ENCODE measurements at places on chromosomes 16 and 17.

- no peak for DNase-seq
Measured at GRCh38 chr16:57544124-57544653, 1.7 kb downstream of the ADGRG5 start.

DNA sequence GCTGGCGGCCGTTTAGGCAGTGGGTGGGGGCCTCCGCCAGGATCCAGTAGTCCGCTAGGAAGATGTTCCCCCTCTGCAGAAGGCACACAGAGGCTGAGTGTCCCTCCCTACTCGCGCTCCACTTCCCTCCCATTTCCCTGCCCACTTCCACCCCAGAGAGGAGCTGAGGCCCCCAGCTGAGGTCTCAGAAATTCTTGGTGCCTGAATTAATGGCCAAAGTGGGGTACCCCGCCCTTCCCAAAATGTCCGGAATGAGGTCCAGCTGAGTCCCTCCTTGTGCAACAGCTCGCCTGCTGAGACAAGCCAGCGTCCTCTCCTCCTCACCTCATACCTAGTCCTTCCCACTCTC is 7.9 kb downstream of the ALOXE3 start:
- no peak for DNase-seq

DNA sequence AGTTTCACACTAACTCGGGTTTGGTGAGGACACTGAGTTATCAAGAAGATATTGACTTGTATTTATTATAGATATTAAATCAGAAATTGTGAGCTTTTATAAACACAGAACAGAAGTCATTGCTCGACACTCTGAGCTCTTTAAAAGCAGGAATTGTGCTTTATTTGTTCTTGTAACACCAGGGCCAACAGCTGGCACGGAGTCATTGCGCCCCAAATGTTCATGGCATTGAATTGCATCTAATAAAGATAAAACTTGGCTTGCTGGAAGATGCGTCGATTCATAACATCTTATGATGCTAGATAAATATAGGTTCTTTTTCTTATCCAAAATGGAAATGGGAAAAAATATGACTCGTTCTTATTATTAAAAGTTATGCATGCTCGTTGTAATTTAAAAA is 11.8 kb upstream of the MLYCD start:
- DNase-seq: no peak

GRCh38 chr17:58318065-58318481 is 10.5 kb downstream of the TSPOAP1 start:
- DNase-seq: no peak

- no peak for DNase-seq
Measured at GRCh38 chr17:2023256-2023655, 1.9 kb downstream of the RTN4RL1 start.

DNA sequence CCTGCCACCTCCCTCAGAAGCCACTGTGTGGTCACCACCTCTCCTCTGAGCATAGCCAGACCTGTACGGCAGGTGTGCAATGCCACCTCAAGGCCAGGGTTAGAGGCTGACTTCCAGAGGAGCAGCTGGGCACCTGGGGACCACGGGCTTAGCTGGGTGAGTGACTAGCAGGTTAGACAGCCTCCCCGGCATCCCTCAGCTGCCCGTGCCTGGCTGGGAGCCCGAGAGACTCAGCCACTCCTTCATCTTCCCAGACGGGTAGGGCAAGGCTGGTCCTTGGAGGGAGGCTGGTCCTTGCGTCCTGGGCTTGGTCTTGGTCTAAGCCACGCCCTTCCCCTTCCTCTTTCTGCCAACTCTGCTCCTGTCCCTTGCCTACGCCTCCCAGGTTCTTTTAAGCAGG is 7.8 kb downstream of the CRHR1 start:
- DNase-seq: no peak

DNA sequence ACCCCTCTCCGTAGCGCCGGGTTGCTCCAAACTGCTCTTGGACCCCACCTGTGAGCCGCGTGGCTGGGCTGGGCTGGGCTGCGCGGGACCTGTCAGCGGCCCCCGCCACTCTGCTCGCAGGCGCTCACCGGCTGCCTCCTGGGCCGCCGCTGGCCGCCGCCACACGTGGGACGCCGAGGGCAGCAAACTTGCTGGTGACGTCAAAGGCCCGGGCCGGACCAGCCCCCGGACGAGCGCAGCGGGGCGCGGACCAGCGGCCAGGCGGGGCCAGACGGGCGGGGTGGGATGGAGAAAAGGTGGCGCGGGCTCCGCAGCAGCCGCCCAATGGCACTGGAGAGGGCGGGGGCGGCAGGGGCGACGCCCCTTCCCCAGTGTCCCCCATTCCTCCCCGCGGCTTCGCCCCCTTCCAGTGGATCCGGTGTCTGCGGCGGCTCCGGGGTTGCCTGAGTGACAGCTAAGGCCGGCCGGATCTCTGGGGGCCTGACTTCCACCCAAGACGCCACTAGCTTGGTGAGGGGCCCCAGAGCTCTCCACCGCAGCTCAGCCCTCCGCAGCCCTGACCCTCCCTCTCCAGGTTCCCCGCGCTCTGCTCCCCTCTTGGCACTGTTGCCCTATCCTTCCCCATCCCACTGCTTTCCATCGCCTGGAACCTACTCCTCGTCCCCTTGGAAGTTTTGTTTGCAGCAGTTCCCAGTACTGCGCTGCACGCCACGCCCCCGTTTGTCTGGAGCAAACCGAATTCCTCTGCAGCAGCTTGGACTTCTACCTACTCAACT is at the start of gene HS3ST3A1:
HS3ST3A1 (minus strand) TSS at position 154 of the 776 bp plus-strand sequence. CDS start 800 bp downstream, outside the sequence.
- DNase-seq: peak; percentile 8

DNA sequence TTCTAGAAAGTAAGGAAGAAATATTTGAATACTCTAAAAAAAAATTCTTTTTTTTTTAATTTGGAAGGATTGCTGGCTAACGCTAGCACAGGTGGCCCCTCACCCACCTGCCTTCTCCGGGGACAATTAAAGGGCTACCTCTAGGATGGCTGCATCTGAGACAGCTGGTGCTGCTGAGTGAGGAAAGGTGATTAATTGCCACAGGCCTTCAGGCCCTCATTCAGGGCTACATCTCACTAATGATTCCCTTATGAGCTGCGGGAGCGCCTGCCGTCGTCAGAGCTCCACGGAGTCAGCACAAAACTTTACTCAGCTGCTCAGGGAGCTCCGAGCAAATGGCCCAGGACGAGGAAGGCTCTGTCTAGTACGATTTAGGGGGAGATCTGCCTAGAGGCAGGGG is 27.0 kb upstream of the AKTIP start:
- DNase-seq: no peak

DNA sequence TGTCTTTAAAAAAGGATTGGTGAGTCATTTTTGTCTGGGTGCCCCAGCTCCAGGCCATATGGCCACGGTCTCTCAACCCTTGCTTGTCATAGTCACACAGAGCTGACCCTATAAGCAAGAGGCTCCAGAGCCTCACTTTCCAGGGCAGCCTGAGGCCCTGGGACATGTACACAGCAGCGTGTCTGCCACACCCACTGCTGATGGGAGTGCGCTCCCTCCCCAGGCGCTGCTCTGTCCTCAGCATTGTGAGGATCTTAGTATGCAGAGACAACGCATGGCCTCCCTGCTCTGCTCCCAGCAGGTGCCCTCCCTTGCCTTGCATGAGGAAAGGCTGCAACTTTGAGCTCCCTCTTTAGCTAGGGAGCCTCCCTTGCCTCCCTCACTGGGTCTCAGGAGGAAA is 80.8 kb upstream of the CRHR1 start:
- DNase-seq: no peak

DNA sequence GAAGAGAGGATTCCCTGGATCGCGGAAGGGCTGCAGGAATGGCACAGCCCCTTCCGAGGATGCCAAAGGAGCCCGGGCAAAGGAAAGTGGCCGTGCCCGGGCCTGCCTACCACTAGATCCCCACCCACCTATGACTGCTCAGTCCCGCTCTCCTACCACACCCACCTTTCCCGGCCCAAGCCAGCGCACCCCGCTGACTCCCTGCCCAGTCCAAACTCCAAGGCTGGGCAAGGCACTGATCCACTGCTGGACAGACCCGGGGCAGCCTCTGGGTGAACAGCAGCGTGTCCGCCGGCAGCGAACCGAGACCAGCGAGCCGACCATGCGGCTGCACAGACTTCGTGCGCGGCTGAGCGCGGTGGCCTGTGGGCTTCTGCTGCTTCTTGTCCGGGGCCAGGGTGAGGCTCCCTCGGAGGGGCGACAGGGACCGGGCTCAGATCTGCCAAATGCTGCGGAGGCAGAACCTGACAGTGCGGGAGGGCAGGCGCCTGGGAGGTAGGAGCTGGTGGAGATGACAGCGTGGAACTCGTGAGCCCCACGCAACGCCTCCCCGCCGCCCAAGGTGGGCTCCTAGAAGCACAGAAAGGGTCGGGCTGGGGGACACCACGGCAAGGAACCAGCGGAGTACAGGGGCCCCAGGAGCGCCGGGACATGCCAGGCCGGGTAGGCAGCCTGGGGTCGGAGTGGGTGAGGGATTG is at the start of gene CES2:
CES2 (plus strand) TSS at position 203 of the 698 bp plus-strand sequence; CDS start at position 323, 120 bp downstream.
- no peak for DNase-seq

DNA sequence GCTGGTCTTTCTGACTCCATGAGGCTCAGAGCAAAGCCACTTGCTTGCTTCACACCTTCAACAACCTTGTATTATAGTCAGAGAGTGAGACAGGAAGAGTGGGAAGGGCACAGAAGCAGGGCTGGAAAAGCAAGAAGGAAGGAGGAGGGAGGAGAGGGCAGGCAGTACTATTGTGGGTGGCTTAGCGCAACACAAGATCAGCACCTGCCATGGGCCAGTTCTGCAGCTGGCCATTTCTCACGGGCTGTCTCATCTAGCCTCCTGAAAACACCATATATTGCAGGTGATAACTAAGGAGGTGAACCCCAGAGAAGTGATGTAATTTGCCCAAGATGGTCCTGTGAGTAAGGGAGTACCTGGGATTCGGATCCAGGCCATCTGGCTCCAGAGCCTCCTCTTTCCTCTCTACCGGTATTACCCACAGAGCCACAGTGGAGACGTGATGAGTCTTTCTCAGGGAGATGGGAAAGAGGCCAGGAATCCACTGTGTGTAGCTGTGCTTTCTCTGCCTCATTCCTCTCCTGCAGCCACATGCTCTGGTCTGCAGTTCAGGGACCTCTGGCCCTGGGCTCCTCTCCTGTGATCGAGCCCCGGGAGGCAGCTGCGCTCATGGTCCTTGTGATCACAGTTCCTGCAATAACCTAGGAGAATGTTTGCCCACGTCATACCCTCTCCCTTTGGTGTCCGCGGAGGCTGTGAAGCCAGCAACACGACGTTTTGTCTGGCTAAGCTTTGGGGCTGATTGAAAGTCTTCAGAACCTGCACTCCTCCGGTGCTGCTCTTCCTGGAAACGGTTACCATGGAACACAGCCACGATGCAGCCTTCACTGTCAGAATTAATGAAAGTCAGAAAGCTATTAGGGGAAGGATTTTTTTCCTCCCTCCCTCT is 178.1 kb upstream of the CCL2 start:
- DNase-seq: no peak

DNA sequence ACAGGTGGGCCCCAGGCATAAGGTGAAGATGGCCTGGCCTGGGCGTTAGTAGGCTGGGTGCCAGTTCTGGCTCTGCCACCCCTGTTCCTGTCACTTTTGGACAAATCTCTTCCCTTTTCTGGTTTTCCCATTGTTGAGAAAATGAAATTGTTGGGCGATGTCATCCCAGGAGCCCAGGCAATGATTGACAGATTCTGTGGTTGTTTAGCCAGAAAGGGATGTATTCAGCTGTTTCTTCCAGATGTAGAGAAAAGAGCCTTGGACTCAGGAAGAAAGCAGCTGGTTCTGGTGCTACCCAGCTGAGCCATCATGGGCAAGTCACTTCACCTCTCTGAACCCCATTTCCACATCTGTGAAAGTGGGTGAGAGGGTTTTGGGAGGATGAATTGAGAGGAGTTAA is 60.1 kb upstream of the MRTFB start:
- DNase-seq: no peak

DNA sequence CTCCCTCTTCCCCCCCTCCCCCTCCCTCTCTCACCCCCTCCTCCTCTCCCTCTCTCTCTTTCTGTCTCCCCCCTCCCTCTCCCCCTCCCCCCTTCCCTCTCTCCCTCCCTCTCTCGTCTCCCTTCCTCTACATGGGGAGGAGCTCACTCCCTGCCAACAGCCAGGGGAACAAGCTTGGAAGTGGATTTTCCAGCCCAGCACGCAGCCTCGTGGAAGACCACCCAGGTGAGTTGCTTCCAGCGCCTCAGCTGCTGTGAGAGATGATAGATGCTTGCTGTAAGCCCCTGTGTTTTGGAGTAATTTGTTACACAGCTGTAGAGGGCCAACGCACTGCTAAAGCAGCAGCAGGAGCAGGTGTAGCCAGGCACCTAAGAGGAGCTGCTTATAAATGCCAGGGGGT is 20.8 kb downstream of the ACTG1 start:
- no peak for DNase-seq

DNA sequence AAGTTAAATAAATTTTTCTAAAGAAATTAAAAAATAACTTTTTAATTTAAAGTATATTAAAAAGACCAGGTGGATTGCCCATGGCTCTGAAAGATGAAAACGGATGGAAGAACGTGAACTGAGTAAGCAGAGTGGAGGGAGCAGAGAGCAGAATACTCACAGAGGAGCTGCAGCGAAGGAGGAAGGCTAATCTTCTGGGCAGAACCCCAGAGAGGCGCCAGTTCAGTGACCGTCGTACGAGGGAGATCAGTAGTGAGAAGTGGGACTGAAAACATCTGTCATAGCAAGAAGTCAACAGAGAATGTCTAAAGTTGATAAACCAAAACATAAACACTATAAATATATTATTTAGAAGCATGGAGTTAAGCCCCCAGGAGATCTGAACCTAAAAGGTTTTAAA is 34.9 kb downstream of the UBE2G1 start:
- DNase-seq: peak; percentile 30

GRCh38 chr16:6484935-6485334 is 847.7 kb upstream of the RBFOX1 start:
- DNase-seq: no peak

DNA sequence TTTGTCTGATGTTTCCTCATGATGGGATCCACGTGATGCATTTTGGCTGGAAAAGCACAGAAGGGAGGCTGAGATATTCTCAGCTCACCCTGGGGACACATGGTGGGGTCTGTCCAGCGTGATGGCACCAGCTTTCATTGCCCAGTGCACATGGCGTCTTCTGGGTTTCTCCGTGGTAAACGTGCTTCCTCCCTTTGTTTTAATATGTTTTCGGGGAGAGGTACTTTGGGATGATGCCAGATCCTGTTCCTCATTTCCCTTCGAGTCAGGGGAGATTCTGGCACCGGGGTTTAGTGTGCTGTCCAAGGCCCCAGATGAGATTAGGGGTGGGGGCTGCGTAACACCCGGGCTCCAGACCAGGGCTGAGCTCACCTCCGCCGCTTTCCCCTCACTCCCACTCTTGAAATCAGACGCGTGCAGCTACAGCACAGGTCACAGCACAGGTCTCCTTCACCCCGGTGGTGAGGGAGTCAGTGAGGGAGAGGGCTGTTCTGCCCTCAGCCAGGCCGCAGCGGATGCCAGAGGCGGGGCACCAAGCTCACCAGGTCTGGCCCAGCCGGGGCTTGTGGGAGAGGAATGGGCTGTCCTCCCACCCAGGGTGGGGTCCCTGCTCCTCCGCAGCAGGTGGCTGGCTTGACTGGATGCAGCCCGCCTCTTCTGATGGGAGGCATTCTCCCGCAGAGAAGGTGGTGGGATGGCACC is 33.9 kb downstream of the COX4I1 start:
- no peak for DNase-seq
